ENCODE measurements at places on chromosomes 6 and 20.

- DNase-seq = peak; percentile 52
These were observed 9.0 kb downstream of the UQCC2 start for GRCh38 chr6:33702345-33702977.

GRCh38 chr6:159602431-159603041, 90.5 kb downstream of the SOD2 start:
- no peak for DNase-seq

- no peak for DNase-seq
These were observed 218.9 kb downstream of the PLCB4 start for GRCh38 chr20:9287826-9288225.

- DNase-seq = no peak
These were observed 171.0 kb downstream of the TFAP2C start for GRCh38 chr20:56800088-56800487.

DNA sequence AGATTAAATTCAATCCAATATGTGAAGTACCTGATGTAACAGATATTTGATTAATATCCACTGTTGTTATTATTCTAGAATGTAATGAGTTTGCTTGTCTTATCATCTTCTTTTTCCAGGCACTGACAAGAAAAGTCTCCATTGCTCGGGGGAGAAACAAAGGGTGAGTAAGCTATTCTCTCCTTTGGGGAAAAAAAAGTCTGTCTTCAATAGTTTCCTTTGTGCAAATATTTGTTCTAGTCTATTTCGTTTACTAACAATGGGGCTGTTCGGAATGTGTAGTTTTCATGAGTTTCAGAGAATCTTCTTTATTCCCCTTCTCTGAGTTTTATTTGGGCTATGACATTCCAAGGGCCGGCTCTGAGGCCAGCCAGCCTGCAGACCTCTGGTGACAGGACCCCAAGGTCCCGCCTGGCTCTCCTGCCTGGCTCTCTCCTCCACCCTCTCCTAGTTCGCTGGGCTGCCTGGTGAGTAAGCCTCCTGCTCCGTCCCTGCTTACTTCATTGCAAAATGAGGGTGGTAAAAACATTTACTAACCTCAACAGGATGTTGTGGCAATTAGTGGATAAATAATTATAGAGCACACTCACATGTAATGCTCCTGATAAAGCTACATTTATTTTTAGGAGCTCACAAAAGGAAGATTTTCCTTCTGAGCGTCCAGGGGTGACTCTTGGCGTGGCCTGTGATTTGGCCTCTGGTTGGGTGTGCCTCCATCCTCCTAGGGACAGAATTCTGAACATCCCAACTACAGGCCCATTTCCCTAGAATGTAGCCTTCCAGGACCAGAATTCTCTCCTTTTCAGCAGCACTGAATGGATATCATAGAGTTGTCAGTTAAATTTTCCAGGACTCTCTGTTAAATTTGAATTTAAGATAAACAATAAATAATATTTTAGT, 43.1 kb upstream of the SNX9 start:
- no peak for DNase-seq

- no peak for DNase-seq
These were observed 194.4 kb downstream of the BTBD3 start for GRCh38 chr20:12112089-12112474.

GRCh38 chr20:1831606-1832005, 63.6 kb upstream of the SIRPA start:
- DNase-seq = no peak

DNA sequence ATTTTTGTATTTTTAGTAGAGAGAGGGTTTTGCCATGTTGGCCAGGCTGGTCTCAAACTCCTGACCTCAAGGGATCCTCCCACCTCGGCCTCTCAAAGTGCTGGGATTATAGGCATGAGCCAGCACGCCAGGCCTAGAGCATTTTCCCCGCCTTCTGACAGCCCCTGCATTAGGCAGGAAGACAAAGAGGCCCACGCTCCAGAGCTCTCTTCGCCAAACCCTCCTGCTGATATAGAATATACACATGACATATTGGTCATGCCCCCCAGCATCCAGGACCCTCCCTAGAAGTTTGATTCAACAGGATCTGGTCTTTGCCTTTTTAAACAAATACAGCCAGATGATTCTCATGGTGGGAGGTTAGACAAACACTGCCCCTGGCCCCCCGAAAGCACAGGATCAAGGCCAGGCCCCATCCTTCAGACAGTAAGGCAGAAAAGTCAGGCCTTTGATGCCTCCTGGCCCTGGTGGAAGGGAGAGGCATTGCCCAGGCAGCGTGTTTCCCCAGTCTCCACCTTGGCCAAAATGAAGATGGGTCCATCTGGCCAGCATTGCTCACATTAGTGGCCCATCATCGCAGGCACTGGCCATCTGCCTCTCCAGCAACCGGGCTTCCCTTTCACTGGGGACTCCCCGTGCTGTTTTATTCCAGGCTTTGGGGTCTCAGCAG, 4.4 kb downstream of the SULF2 start:
- no peak for DNase-seq

DNA sequence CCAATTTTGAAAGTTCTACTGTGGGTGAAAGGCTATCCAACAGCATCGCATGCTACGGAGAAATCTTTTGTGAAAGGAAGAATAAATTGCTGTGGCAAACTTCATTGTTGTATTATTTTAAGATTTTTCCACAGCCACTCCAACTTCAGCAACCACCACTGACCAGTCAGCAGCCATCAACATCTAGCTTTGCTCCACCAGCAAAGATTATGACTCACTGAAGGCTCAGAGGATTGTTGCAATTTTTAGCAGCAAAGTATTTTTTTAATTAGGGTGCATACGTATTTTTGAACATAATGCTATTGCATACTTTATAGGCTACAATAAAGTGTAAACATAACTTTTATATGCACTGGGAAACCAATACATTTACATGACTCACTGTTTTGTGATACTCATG, 493.5 kb downstream of the TFAP2A start:
- DNase-seq = no peak

- DNase-seq = no peak
These were observed 19.1 kb downstream of the ZSCAN23 start for GRCh38 chr6:28424163-28424562.

DNA sequence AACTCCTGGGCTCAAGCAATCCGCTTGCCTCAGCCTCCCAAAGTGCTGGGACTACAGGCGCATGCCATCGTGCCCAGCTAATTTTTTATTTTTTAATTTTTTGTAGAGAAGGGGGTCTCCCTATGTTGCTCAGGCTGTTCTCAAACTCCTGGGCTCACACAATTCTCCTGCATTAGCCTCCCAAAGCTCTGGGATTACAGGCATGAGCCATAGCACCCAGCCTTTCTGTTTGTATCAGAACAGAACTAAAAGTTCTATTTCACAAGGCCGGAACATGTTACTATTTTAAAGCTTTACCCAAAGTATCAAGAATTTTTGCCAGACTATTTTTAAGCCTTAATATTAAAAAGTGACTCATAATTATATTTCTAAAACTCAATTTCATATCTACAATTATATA, 42.4 kb downstream of the NDRG3 start:
- no peak for DNase-seq

DNA sequence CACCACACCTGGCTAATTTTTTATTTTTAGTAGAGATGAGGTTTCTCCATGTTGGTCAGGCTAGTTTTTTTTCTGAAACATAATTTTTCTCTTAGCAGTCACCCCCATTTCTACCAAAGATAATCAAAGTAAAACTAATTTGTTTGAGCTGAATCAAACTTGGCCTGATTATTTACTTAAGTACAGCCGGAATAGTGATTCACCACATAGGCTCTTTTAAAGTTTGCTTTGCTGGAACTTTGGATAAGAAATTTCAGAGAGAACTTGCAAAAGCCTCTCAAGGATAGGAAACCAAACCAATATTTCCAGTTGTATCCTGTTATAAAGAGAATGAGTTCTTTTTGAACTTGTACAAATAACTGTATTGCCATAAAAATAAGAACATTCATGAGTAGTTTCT, 105.0 kb upstream of the SYNCRIP start:
- no peak for DNase-seq

DNA sequence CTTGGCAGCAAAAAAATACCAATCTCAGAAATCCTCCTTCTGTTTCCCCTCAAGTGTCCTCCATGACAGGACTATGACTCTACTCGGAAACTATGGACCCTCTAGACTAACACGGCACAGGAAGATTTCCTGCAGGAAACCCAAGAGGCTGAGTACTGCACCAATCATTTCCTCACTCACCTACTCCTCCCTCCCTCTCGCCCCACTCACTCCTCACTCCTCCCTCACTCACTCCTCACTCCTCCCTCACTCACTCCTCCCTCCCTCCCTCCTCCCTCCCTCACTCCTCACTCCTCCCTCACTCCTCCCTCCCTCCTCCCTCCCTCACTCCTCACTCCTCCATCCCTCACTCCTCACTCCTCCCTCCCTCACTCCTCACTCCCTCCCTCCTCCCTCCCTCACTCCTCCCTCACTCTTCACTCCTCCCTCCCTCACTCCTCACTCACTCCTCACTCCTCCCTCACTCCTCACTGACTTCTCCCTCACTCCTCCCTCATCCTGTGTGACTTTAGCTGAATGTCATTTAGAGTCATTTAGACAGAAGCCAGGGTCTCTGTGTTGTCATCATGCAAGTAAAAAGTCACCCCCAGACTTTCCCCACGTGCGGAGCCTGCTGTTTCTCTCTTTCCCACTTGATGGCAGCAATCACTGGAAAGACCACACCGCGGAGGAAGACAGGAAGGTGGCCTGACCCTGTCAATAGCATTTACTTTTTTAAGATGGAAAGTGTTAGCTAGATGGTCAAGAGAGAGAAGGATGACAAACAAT, 226.8 kb upstream of the PDE10A start:
- no peak for DNase-seq

GRCh38 chr6:21533678-21534077, 59.9 kb upstream of the SOX4 start:
- no peak for DNase-seq

- peak; percentile 9 for DNase-seq
These were observed 282.7 kb downstream of the NRN1 start for GRCh38 chr6:5723841-5724691.

DNA sequence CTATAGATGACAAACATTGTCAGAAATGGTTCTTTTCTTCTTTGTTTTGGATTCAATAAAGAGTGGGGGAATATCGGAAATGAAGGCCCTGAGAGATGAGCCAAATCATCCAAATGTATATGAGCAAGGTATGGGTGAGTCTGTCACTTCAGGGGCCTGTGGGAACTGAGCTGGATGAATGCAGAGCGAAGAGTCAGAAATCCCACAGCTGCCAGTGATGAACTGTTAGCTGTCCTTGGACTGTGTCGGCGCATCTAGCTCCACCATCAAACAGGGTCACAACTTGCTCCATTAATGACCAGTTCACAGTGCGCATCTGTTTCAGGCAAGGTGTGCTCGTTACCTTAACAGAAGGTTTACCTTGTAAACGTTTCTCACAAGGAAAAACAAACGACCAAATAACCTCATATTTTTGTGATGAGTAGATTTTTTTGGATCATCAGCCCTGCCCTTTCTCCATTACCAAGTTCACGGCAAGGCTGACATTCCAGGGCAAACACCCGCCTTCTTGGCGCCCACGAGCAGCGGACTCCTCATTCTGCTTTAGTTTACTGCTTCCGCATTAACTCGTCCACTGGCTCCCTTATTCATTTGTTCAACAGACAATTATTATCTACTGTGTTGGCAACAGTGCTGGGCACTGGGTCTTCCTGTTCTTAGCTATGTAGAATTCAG, 15.0 kb upstream of the CCN6 start:
- DNase-seq = no peak

DNA sequence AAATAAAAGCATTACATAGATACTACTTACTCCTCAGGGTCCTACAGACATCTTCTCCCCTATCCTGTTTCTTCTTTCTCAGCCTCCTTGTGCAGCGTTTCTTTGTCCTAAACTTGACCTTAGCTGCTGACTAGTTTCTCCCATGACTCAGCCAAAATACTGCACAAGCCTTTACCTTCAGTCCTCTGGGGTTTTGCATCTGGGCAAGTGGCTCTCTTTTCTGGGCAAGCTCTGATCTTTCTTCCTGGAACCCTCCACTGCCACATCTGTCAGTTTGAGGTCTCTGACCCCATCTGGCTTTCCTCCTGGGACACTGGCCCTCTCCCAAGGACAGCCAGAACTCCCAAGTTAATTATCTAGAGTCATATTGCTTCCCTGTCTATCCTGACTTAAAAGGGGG, 838.4 kb downstream of the DHX35 start:
- DNase-seq = no peak

DNA sequence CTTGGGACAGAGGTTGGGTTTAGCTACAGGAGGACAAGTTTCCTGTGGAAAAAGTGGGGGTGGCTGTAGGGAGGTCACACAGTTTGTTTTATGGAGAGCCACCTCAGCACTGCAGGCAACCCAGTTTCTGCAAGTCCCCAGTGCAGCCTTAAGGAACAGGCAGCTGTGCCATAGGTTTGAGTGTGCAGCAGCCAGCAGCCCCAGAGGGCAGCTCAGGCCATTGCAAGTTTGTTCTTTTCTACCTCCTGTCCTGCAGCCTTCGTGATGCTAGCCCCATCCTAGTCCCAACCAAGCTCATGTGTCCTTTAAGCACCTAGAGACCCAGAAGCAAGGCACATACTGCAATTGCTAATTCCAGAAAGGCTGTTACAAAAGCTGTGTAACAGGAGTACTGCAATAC, 58.8 kb downstream of the ZBTB9 start:
- no peak for DNase-seq

- DNase-seq = no peak
These were observed 43.7 kb upstream of the TULP4 start for GRCh38 chr6:158268361-158269147.

DNA sequence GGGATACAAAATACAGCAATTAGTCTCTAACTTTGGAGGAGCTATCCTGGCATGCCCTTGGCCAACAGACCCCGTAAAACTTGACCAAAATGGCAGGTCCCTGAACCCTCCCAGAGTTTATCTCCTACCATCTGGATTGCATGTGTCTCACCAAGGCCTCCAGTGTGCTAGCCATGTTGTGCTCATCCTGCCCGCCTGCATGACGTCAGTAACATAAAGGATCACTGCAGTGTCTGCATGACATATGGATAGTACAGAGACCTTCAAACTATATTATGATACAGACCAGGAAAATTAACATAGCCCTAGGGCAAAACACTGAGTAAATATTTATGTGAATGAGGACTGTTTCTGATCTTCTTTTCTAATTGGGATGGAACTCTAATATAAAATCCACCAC, 25.3 kb downstream of the CPXM1 start:
- DNase-seq = no peak

- no peak for DNase-seq
These were observed 8.2 kb downstream of the NT5DC1 start for GRCh38 chr6:116108836-116109235.

GRCh38 chr6:168336967-168337366, 17.4 kb upstream of the DACT2 start:
- no peak for DNase-seq

- no peak for DNase-seq
These were observed 28.6 kb upstream of the PKHD1 start for GRCh38 chr6:52115891-52116604.

DNA sequence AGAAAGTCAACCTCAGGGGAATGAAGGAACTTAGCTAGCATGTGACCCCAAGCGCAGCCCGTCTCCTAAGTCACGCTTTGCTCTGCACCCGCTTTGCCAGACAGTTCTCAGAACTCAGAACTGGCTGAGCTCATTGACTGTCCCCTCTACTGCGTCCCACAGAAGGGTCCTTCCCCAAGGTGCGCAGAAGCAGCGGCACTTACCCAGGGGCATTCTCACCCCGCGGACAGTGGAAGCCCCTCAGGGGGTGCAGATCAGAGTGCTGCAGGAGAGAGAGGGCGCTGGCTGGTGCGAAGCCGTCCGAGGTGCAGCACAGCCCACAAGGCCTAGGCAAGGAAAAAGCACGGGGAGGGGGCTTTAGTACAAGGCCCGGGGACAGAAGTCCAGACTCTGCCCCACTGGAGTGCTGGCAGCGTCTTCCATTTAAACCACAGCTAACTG, 807 bp downstream of the SNHG17 start:
- DNase-seq = peak; percentile 26

- no peak for DNase-seq
These were observed 80.2 kb downstream of the PLG start for GRCh38 chr6:160782228-160782627.

Measured in CD4-positive, alpha-beta T cell treated with Interleukin-12 subunit alpha and Interleukin-12 subunit beta, for 1 hour (primary cell).